ENCODE measurements at places on chromosomes 1 and 21.
A peak's percentile ranks its signal among the peaks of the same experiment; 100 is the strongest.

GRCh38 chr1:22763487-22764200, 53.0 kb downstream of the EPHB2 start:
- no peak for DNase-seq

GRCh38 chr1:223512057-223512456, 118.8 kb downstream of the CCDC185 start:
- no peak for DNase-seq

GRCh38 chr1:223175633-223176032, 32.6 kb upstream of the TLR5 start:
- DNase-seq = no peak

GRCh38 chr1:203076031-203076511, 9.7 kb downstream of the MYOG start:
- DNase-seq = no peak

- no peak for DNase-seq
Observed at GRCh38 chr1:19033926-19034680, 77.6 kb upstream of the IFFO2 start.

DNA sequence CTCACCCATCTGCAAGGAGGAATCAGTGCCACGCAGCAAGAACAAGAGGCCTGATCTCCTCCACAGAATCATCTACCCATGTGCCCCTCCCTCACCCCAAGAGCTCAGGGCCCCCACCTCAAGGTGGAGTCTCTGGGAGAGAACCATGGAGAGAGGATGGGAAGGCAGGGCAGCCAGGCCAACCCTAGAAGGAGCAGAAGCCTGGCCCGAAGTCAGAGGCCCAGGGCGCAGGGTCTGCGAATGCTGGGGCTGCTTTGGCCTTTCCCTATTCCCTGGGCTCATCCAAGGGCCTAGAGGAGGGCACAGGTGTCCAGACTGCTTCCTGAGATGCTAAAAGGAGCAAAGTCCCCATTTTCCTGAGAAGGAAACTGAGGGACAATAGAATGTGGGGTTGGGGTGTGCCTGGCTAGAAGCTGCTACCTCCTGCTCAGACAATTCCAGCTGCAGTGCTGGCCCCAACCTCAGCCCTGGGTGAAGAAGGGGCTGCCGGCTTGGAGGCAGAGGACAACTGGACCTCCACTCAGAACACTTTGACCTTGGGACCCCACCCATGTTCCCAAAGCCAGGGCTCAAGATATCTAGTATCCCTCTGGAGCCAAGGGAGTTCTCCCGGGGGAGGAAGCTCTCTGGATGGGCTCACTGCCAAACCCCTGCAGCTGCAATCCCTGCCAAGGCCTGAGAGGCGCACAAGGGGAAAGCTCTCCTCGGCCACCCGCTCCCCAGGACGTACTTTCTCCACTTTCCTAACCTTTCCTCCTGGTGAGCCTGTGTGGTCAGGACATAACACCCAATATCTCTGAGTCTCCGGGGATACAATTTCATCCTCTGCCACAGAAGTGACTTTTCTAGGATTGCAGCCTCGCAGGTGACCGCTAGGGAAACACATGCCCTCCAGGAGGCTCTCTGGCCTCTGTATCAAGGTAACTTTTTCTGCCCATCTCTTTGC, 16.6 kb upstream of the LEMD1 start:
- peak; percentile 15 for DNase-seq

GRCh38 chr1:20823845-20824244, 36.7 kb upstream of the HP1BP3 start:
- no peak for DNase-seq

DNA sequence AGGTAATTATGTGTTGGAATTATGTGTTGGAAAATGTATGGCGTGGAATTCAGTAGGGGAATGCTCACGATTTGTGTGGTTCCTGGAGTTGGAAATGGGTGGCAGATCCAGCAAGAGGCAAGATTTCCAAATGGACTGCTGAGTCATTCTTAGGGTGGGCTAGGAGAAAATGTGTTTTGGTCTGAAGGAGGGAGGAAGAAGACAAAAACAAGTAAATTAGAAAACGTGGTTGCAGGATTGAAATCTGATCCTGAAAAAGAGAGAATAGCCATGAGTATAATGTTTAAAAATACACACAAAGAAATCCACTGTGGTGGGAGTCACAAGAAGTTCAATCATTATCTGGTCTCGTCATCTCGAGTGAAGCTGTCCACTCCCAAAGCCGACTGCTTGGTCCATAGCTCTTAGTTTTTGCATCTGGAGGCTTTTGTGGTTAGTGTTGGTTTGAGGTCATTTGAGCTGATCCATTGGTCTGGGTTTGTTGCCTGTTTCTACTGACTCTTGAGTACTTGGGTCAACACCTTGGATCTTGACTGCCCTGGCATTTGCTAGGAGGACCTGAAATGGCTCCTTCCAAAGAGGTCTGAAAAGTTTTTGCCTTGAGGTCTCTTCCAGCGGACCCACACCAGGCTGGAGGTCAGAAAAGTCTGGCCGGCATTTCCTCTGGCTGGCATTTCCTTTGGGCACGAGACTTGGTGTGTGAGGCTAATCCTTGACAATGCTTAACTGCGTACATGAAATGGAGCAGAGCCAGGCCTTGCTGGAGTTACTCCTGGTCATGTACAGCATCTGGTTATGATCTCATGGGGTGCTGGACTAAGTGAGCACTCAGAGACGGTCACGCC, 9.2 kb downstream of the MX2 start:
- no peak for DNase-seq

DNA sequence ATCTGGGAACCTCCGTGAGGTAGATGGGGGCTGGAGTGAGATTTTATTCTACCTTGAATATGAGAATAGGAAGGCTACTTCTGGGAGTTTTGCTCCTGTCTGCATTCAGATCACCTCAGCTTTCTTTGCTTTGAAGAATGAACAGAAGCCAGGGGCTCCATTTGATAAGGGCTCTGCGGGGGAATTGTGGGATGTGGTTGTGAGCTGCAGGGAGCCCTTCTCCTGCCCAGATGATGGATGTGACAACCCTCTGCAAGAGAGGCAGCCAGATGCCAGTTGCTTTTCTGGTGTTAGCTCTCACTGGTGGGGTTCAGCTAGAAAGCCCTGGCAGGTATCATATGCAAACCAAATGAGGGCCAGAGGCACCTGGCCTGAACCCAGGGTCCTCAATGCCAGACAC, 21.5 kb downstream of the IER5 start:
- DNase-seq = no peak

- no peak for DNase-seq
Observed at GRCh38 chr21:45536301-45537081, 5.7 kb downstream of the SLC19A1 start.

DNA sequence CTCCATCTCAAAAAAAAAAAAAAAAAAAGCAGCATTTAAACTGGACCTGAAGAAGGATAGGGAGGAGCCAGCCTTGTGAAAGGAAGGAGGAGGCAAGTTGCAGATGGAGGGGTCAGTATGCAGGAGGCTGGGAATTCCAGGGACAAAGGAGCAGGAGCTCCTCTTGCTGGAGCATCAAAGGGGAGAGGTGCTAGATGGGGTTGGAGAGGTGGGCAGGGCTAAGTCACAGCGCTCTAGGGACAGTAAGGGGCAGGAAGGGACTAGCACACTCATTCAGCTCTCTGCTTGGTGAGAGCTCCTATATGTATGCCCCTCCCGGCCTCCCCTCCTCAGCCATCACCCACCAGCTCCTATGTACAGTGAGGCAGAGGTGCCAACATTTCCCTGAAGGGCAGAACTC, 26.8 kb downstream of the MAP7D1 start:
- DNase-seq = no peak

DNA sequence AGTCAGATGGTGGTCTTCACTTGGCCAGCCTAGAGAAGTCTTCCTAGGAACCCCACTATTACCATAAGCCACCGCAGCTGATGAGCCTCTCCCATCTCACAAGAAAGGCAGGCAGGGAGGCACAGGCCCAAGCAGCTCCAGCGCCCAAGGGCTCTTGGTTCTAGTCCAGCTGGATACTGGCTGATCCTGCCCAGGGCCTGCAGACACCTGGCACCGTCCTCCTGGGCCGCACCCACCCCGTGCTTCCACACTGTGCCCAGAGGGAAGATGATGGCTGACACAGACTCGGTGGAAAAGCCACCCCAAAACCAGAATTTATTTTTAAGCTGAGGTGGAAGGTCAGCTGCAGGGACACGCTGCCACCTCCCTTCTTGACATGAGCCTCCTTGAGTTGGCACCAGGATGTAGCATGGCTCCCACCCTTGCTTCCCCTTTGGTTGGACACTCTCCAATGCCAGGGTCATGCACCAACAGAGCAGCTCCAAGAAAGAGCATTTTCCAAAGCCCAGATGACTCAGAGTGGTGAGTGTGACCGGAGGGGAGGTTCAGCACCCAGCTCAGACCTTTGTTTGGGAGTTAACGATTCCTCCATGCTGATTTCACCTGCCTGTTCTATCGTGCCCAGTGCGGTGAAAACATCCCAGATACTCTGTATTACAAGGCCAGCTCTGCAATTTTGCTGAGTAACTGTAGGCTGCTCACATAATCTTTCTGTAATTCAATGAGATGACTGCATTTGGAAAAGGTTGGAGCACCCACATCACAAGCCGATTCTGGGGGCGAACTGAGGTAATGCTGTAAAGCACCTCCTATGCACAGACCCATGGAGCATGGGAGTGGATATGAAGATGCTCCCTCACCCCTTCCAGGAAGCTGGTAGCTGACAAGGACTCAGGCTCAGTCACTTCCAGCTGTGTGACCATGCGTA, 63.1 kb upstream of the SLC2A1 start:
- no peak for DNase-seq

GRCh38 chr1:41537788-41538351, 53.4 kb upstream of the EDN2 start:
- DNase-seq = no peak

GRCh38 chr1:65896721-65897120, 104.0 kb downstream of the PDE4B start:
- DNase-seq = no peak

DNA sequence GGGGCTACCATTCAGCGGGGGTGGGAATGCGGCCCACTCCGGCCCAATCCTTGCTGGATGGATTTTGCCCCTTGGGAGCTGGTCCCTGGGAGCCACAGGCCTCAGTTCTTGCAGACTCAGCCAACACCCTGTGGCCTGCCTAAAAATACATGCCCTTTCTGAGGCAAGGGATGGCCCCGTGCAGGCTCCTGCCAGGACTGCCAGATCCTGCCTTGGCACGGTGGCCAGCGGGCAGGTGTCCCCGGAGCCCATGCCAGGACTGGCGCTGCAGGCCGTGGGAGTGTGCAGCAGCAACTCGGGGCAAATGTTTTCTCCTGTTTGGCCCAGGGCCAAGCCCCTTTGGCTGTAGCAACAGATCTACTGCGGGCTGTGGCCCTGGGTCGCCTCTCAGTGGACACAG, 1.6 kb upstream of the PANK4 start:
- no peak for DNase-seq

GRCh38 chr1:66644331-66644730, 107.9 kb upstream of the DYNLT5 start:
- DNase-seq = no peak

- DNase-seq = no peak
Observed at GRCh38 chr1:228228601-228229074, 20.8 kb downstream of the OBSCN start.

DNA sequence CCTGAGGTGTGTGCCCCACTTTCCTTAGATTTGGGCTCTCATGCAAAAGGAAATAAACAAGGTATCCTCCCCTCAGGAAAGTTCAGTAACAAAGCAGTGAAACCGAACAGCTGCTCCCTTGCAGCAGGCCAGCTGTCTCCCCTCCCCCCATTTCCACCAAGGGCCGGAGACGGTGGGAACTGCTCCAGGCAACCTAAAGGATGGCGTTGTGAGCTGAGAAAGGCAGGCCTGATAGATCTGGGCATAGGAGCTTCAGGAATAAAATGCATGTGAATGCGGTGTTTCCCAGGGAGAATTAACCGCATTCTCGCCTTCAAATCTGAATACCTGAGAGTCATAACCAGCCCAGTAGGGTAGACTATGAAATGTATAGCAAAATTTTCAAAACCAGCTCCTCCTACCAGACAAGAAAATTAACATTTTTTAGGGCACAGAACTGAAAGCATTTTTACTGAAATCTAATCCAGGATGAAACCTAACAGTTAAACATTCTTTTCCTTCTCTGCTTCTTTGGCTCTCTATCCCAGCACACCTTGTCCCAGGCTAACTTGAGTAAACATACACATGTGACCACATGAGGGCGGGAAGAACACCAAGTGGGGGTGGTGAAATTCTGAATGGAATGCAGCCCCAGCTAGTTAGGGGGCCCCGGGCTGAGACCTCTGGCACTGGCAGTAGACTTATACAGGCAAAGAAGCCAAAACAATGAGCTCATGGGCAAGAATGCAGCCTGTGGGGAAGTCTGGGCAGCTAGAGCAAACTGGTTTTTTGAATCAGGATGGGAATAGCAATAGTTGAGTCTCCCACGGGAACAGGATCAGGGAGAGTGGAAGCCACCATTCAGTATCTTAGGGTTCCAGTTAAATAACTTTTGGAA, 11.5 kb downstream of the MCL1 start:
- DNase-seq = no peak

DNA sequence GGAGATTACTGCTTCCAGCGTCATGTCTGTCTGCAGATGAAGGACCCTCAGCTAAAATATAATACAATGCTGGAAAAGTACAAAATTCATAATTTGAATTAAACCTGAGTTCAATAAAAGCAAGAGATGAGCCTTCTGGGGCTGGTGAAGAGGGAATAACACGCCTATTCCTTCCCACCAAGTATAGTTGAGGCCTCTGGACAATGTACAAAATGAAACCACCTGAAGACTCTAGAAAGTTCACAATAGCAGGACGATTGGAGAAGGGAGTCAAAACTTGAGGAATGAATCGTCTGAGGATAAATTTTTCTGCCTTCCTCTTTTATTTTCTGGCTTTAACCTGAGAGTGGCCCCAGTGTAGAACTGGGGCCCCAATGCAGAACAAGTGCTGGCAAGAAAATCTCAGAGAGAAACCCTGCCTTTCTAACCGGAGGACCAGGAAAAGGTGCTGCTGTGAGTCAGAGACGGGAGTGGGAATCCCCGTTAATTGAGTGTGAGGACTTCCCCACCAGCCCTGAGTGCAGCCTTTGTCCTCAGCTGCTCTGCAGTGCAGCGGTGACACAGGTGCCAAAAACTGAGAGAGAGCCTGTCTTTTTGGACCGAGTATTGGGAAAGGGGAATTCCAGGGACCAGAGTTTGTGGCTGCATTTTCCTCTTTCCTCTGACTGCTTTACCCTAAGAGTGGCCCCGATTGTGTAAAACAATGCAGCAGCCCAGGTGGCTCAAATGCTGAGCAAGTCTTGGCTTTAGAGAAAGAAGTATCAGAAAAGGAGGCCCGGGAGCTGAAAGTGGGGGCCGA, 264.9 kb downstream of the DYRK1A start:
- no peak for DNase-seq

Measured in HS-27A (cell line).